H4 (cell line): ENCODE measurements at places on chromosomes 4 and X.

DNA sequence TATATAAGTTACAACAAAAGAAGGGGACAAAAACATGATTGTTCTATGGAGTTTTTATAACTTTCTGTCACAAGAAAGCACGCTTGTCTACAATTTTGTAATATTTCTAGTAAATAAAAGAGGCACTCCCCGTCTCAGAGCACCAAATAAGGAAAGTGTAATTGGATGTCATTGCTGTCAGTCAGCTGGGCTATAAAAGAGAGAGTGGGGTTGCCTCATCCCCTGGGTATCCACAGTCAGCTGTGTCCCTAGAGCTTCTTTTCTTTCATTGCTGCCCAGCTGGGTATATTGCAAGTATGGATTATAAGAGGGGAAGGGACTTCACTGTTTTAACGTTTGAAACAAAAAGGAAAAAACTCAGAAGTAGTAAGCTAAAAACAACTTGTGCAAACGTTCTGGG lies 61.3 kb downstream of the NPNT start:
- no peak for DNase-seq

DNA sequence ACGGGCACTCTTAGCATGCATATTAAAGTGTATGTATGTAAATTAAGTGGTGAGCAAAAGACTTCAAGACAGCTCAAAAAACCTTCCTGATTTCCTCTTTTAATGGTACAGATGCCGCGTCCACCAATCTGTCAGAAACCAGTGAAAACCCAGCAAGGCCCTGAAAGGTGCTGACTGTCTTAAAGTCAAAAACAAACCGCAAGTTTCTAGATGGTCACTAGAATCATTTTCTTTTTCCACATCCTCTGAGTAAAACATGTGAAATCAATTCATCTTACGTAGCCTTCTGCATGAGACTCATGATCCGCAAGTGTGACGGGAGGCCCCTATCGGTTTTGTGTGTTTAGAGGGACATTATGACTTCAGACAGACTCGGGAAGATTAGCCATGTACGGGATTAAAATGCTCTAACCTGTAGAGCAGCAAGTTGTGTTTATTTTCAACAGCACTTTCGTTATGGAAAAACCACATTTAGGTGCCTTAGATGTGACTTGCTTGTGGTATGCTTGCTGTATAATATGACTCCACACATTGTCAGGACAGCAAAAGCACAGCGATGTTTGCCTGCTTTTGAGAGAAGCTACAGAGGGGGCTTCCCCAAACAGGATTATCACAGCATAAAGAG lies 88.2 kb upstream of the STS start:
- DNase-seq: no peak

- no peak for DNase-seq
Measured at GRCh38 chrX:40952855-40953254, 132.4 kb upstream of the USP9X start.

GRCh38 chr4:173591760-173592159 lies 61.7 kb upstream of the HAND2 start:
- no peak for DNase-seq

- no peak for DNase-seq
Measured at GRCh38 chr4:163592212-163592611, 97.7 kb downstream of the TMA16 start.

DNA sequence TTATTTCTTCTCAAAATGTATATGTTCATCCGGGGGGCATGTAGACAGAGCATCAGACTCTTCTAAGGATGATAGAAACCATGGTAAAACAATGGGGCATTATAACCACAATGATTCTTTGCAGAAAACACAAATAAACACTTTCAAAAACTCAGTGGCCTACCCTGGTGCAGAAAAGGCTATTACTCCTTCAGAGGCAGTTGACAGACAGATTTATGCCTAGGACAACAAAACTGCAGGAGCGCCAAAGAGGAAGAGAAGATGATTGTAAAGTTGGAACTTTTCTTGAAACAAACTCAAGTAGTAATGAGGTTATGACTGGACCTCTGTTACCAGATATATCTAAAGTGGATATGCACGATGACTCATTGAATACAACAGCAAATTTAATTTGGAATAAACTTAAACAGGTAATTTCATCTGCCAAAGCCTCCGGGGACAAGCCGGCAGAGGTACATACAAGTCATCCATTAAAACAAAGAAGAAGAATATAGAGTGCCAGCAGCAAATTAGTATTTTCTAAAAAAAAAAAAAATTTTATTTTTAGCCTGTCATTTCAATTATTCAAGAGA lies 1068.4 kb upstream of the INTU start:
- DNase-seq: no peak
